ENCODE measurements at places on chromosomes 5 and 9.

DNA sequence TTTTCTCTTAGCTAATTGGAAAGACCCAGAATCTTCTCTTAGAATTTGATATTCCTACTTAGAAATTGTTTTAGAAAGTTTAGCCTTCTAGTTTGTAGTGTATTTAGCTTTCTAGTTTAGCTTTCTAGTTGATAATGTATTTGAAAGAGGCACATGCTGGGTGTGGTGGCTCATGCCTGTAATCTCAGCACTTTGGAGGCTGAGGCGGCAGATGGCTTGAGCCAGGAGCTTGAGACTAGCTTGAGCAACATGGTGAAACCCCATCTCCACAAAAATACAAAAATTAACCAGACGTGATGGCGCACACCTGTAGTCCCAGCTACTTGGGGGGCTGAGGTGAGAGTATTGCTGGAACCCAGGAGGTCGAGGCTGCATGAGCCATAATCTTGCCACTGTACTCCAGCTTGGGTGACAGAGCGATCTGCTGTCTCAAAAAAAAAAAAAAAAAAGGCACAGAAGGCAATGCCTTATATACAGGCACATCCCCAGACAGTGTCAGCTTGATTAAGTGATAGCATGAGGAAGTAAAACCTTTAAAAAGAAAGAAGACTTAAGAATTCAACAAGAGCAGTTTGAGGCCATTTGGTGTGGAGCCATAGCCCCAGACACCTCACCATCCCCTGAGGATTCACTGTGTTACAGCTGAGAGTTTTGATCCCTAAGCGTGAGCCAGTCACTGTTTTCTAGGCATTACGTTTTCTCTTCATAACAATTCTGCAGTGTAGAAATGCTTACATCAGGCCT lies 34.6 kb downstream of the ZSWIM6 start:
- no peak for DNase-seq

DNA sequence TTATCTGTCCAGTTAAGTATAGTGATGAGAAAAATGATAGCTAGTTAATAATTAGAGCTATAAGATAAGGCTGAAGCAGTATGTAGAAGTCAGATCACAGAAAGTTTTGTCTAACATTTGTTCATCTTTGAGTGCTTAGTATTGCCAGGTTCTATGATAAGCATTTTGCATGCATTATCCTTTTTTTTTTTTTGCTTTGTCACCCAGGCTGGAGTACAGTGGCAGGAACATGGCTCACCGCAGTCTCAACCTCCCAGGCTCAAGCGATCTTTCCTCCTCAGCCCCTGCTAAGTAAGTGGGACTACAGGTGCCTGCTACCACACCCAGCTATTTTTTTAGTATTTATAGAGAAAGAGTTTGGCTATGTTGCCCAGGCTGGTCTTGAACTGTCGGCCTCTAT lies 17.5 kb downstream of the BAAT start:
- no peak for DNase-seq

DNA sequence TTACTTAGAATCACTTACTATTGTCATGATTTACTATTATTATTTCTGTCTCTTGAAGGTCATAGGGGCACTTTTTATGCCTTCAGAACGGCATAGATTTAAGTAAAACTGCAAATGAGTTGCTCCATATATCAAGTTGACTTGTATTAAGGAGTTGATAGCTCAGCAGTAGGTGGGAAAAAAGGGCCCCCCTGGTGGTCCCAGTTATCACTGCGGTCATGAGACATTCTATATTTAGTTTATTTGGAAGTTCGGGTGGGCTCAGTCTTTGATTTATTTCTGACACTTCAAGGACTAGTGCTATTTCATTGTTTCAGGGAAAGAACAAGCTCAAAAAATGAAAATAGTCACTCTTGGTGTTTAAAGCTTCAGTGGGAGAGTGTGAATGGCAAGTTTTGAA lies 159.3 kb downstream of the SLC24A2 start:
- DNase-seq: no peak

DNA sequence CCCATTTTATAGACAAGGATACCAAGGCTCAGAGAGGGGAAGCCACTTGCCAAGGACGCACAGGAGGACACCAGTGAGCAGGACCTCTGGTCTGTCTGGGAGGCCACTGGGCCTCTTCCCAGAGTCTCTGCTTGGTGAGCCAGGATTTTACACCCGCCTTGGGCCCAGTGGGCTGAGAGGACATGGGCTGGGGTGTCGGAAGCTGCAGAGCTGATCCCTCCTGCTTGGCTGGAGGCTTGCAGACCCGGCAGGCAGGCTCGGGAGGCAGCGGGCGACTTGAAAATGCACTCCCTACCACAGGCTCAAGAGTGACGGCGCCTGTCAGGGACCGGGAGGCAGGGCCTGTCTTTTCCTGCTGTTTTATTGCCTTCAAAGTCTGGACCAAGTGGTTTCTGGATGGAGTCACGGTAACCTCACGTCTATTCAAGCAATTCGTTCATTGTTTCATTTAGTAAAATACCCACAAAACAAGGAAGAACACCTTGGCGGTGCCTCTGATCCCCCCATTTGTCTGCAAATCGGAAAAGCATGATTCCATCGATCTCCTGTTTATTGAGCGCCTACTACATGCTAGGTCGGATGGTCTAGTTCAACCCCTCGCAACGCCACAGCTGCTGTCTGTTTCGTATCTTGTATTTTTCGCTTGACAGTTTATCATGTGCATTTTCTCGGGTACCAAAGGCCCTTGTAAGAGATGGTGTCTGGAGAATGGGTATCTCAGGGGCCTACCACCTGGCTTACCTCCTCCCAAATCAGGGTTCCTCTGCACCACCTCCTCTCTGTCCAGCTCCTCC lies 108.1 kb upstream of the IER5L start:
- DNase-seq: no peak

All from HT1080 (cell line).